Stimulated activated CD4-positive, alpha-beta T cell treated with anti-CD3 and anti-CD28 coated beads, Interleukin-4, amount 100 ng/mL, for 4 hours (primary cell): ENCODE measurements at places on chromosomes 16 and 17.

GRCh38 chr16:86609115-86609514, 30.8 kb downstream of the FOXL1 start:
- DNase-seq, result no peak

- DNase-seq, result no peak
These were observed 8.6 kb downstream of the NEUROD2 start for GRCh38 chr17:39599004-39599664.

GRCh38 chr16:66585481-66586239, 6.4 kb downstream of the CMTM2 start:
- DNase-seq, result no peak

GRCh38 chr17:73833775-73834488, 189.7 kb upstream of the SDK2 start:
- DNase-seq, result no peak

DNA sequence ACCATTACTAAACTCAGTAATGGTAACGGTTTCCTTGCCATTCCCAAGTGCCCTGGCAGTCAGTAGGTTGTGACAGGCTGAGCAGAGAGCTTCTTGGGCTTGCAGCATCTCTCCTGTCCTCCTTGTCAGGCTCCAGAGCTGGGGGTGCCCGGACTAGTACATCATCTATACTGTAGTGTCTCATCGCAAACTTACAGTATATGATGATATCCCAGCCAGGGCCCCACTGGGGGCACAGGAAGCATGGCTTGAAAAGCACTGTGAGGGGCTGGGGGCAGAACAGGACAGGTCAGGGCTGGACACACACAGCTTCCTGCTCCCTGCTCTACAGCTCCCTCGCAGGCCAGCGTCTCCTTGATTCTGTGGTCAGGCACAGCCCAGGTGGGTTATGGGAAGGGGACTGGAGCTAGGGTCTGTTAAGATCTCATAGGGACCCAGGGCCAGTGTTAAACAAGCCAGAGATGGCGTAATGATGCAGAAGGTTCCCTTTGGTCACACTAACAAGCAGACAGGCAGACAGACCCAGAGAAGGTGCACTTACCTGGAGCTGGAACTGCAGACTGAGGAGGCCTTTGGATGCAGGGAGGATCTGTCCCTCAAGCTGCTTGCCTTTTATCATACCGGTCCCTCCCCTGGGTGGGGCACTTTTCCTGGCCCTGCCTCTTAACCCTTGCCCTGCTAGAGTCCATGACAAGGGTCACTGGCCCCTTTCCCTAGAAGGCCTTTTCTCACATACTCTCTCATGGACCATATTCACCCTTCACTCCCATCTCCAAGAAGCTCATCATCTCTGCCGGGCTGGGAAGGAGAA, 6.8 kb downstream of the ERAL1 start:
- no peak for DNase-seq

GRCh38 chr17:19753051-19753509, 5.0 kb upstream of the ALDH3A1 start:
- DNase-seq, result no peak

DNA sequence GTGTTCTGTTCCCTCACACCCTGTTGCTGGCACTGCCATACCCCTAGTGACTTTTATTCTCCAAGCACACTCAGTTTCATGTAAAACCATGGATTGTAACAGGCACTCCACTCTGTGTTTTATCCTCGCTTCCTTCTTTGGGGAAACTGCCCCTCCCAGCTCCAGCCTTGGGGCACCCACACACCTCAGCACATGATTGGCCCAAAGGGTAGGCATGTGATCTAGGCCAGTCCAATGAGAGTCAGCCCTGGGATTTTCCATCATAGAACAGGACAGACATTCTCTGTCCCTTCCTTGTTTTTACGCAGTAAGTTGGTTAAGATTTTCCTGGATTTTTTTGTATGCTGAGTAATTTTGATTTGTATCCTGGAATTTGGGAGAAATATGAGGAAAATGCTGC, 115.4 kb downstream of the C16orf95 start:
- DNase-seq, result no peak

GRCh38 chr16:88118376-88118775, 167.1 kb downstream of the BANP start:
- DNase-seq, result no peak

DNA sequence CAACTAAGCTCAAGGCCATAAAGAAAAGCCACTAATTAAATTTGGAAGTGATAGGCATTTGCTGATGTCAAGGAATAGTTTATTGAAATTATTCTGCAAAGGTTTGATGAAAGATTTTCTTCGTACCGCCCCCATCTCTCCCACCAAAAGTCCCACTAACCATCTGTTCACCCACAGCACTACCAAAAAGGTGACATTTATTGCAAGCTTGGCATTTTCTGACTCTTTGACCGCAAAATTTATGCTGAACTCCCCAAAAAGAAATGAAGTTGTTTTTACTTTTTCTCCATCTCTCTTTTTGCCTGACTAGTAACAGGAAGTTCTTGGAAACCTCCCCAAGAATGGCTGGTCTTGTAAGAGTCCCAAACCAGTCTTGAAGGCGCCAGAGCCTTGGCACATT, 384.9 kb upstream of the SOX9 start:
- DNase-seq, result no peak

- no peak for DNase-seq
These were observed 36.1 kb downstream of the WNT3 start for GRCh38 chr17:46782250-46782953.

DNA sequence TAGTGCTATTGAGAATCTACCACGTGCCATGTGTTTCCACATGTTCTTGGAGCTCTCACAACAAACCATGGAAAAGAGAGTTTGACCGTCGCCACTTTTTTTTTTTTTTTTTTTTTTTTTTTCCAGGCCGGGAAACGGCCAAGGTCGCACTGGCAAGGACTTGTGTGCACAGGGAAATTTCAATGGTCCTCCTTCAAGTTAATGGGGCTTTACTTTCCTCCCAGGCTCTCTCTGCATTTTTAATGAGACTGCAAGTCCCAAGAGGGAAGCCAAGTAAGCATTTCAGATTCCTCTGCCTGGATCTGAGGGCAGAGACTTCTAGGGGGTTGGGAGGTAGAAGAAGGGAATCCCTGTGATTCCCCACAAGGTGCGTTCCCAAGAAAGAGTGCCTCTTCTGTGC, 94.7 kb upstream of the MPHOSPH6 start:
- DNase-seq, result no peak

- DNase-seq, result no peak
These were observed 125.3 kb downstream of the ANKRD11 start for GRCh38 chr16:89365044-89365467.

- no peak for DNase-seq
These were observed 878 bp upstream of the RNF157 start for GRCh38 chr17:76241204-76241538.

GRCh38 chr17:4004517-4005295, 40.5 kb upstream of the ATP2A3 start:
- DNase-seq, result peak; percentile 64

- DNase-seq, result no peak
These were observed 19.1 kb upstream of the GSG1L start for GRCh38 chr16:28082624-28083023.

DNA sequence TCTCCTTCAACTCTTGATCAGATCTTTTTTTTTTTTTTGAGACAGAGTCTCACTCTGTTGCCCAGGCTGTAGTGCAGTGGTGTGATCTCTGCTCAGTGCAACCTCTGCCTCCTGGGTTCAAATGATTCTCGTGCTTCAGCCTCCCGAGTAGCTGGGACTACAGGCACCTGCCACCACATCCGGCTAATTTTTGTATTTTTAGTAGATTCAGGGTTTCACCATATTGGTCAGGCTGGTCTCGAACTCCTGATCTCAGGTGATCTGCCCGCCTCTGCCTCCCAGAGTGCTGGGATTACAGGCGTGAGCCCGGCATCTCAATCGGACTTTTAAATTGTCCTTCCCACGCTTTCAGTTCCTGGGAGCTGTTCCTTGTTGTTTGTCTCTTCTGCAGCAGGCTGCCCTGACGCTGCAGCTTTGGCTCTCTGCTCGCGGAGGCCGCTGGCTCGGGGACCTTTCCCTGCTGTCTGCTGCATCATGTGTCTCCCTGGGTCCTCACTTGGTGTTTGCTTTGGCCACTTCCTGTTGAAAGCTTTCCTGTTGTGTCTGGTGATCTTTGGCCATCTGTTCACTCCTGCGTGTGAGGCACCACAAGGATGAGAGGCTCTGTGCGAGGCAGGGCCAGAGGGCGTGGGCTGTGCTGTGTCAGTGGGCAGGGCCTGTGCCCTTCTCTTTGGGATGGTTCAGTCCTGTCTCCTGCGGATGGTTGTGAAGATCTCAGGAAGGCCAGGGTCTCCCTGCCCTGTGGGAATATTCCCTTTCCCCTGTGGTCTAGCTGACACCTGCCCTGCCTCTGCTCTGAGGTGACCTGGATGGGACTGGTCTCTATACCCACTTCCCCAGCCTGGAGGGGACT, 18.4 kb upstream of the CAPN15 start:
- DNase-seq, result no peak

- DNase-seq, result no peak
These were observed 642.7 kb downstream of the HS3ST4 start for GRCh38 chr16:26334218-26335111.

DNA sequence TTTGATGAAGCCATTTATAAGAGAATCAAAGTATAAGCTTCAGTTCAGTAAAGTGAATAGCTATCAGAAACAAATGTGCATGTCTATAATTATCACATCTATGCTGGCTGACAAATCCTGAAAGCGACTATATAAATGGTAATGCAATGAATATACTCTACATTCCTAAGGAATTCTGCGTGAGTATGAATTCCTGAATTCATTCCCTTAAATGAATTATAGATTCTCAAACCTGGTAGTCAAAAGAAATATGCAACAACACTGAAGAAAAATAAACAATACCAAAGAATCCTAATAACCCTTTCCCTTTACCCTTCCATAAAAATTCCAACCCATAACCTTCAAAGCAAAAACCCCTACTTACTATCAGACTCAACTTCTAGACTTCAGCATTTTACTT, 416.6 kb upstream of the PMFBP1 start:
- DNase-seq, result no peak

- DNase-seq, result peak; percentile 36
These were observed 16.1 kb upstream of the TNFRSF13B start for GRCh38 chr17:16987830-16988601.

DNA sequence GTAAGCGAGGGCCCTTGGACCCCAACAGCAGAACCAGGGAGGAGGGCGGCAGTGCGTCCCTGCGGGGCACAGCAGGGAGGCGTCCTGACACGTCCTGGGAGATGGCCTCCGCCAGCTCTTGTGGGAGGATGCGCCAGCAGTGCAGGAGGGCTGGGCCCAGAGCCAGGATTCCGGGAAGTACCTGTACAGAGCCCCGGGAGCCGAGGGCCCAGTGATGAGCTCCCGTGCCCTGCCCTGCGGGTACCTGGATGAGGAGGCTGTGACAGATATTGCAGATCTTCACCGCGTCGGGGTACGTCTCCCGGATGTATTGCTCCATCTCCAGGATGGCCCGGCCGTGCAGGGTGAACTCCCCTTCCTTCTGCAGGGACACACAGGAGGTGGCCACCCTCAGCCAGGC, 23.1 kb downstream of the KDM8 start:
- no peak for DNase-seq

GRCh38 chr17:49494986-49495841, at the start of gene NGFR:
Gene NGFR (plus strand): TSS chr17:49495293. CDS start chr17:49495418, 125 bp downstream.
- peak; percentile 52 for DNase-seq

DNA sequence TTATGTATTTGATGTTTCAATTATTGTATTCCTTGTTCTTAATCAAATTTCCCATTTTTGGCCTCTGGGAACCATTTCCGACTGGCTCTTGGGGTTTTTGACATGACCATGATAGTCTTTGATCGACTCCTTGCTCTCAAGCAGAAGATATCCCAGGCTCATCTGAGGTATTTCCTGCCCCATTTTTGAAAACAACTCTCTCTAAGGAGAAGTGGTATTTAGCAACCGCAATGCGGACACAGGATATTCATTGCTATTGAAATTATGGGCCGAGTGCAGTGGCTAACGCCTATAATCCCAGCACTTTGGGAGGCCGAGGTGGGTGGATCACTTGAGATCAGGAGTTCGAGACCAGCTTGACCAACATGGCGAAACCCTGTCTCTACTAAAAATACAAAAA, 5.5 kb downstream of the TANGO6 start:
- no peak for DNase-seq

GRCh38 chr17:1111599-1112443, 68.0 kb downstream of the ABR start:
- no peak for DNase-seq

GRCh38 chr17:75033346-75034235, 13.2 kb downstream of the ATP5PD start:
- peak; percentile 79 for DNase-seq

DNA sequence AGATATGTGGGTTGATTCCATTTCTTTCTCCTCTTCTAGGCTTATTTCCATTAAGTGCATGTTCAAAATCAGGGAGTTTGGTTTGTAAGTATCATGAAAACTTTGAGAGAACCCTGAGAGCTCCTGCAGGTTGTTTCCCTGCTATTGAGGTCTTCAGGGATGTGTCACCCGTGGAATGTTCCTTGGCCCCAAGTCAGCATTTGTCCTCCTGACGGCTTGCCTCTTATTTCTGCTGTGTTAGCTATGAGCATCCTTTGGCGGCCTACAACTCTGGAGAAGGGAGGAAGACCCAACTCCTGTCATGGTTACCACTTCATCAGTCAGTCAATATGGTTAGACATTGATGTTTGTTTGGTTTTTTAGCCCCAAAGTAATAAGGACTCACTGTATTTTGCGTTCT, 180.8 kb downstream of the FTO start:
- DNase-seq, result no peak

DNA sequence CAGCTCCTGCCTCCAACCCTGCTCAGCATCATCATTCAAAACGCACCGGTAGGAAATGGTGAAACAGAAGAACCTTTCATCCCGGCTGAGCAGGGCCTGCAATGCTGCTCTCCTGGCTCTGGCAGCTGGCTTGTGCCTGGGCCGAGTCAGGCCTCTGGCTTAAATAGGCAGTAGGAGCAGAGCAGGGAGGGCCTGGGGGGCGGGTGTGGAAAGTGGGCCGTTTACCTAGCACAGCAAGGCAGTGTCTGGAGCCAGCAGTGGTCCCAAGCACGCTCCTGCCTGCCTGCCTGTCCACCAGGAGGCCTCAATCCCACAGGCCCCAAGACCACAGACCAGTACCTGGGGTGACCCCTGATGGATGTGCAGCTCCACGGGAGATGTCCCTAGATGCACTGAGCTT, 59.3 kb downstream of the SMPD3 start:
- DNase-seq, result no peak

- peak; percentile 63 for DNase-seq
These were observed 5.7 kb downstream of the LAT start for GRCh38 chr16:28990375-28991040.

DNA sequence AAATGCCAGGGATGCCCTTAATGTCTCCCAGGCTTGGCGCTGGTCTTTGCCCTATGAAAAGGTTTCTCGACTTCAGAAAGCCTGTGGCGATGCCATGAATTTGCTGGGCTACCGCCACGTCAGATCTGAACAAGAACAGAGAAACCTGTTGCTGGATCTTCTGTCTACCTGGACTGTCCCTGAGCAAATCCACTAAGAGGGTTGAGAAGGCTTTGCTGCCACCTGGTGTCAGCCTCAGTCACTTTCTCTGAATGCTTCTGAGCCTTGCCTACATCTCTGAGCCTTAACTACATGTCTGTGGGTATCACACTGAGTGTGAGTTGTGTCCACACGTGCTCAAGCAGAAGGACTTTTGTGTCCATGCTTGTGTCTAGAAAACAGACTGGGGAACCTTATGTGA, 11.4 kb downstream of the CHST4 start:
- DNase-seq, result peak; percentile 3
